ENCODE measurements at places on chromosomes 6 and 20.

DNA sequence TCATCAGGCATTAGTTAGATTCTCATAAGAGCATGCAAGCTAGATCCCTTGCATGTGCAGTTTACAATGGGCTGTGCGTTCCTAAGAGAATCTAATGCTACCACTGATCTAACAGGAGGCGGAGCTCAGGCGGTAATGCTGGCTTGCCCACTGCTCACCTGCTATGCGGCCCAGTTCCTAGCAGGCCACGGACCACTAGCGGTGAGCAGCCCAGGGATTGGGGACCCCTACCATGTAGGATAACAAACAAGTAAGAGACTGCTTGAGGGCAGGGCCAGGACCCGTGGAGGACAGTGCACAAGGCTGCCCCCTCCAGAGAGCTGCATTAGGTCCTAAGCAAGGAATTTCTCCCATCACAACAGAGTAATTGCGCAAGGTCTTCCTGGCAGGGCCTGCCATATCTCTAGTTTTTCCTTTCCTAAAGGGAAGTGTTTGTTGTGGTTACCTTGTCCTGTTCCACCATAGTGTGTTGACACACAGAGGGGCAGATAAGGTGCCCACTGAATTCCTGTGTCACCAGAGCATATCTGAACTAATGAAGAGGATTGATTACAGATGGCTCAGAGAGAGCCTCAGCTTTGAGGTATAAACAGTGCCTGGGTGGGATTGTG lies 58.0 kb downstream of the PACRG start:
- DNase-seq = no peak

GRCh38 chr6:168331058-168331457 lies 11.5 kb upstream of the DACT2 start:
- DNase-seq = no peak

DNA sequence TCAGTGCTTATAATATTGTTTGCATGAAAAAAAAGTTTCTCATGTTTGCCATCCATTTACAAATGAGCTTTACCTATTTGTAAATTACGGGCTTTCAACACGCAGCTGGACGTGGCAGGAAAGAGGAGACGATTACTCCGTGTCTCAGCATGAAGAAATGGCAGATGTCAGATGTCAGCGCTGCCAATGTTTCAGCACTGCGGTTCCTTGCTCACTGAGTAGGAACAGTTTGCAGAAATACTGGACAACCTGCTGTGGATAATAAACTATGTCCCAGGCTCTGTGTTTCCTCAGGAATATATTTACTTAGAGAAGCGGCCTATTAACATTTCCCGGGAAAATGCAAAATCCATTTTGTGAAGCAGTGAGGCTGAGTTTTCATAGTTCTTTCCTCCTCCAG lies 22.7 kb downstream of the RAMACL start:
- DNase-seq = no peak

GRCh38 chr20:20331156-20331555 lies 36.7 kb upstream of the INSM1 start:
- DNase-seq = no peak

GRCh38 chr6:149093643-149094042 lies 223.9 kb upstream of the TAB2 start:
- no peak for DNase-seq

DNA sequence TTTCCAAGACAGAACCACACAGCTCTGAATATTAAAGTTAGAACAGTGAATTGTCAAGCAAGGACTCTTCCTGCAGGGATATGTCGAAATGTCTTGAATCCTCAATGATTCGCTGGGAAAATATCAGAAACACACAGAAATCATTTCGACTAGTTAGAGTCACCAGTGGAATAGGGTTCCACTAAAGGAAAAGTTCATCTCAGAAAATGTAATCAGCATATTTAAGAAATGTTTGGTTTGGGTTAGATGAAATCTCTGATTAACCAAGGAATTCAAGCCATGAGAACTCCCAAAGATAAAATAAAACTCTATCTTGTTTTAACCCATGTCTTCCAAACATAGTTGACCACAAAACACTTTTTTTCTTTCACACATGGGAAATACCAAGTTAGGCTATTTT lies 621.0 kb upstream of the NRSN1 start:
- no peak for DNase-seq

GRCh38 chr20:41786158-41786557 lies 168.0 kb upstream of the CHD6 start:
- no peak for DNase-seq

- DNase-seq = no peak
Measured at GRCh38 chr20:2331901-2332565, 36.2 kb downstream of the TGM3 start.

DNA sequence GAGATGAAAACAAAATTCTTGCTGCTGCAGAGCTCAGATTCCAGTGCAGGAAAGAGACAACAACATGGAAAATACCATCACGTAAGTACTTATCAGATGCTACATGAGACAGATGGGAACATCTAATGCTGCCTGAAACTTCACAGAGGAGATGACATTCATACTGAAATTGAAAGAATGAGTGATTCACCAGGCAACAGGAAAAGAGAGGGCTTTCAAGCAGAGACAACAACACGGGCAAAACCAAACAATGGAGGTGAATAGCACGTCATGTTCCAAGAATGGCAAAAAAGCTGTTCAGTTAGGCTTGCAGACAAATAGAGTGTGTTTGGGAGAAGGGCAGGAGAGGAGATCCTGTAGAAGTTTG lies 39.3 kb downstream of the GTF2H5 start:
- DNase-seq = no peak

DNA sequence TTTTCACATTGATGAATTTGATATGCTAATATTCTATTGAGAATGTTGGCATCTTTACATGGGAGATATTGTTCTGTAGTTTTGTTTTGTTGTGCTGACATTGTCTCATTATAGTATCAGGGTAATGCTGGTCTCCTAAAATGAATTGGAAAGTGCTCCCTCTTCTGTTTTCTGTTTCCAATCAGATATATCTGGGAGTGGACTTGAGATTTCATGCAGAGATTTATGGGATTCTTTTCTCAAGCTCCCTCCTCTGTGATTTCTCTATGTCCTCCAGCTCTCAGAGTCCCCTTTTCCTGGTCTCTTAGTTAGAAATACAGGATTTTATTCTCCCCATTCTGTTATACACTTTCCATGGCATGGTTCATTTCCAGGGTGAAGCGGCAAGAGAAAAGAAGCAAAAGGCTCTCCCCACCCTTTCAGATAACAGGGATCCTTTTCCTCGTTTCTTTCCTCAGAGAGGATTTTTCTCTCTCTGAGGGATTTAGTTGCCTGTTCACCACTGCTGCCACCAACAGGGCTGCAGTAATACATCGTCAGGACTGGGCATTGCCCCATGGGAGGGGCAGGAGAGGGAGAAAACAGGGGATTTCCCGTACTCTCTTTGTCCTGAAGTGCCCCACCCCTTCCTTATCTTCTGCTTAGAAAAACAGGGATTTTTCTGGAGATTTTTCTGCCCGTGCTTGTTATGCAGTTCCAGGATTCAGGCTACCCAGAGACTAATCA lies 59.3 kb upstream of the STMND1 start:
- no peak for DNase-seq

- no peak for DNase-seq
Measured at GRCh38 chr6:50097966-50098640, 48.4 kb upstream of the DEFB112 start.

- DNase-seq = peak; percentile 59
Measured at GRCh38 chr6:37038292-37039198, 33.1 kb downstream of the FGD2 start.

GRCh38 chr6:50087231-50087954 lies 37.7 kb upstream of the DEFB112 start:
- DNase-seq = no peak
